ENCODE measurements at places on chromosomes 3 and 15.

GRCh38 chr3:64414043-64414442 lies 188.8 kb upstream of the PRICKLE2 start:
- DNase-seq = no peak

GRCh38 chr3:195550723-195551122 lies 7.6 kb upstream of the PPP1R2 start:
- no peak for DNase-seq

- no peak for DNase-seq
Measured at GRCh38 chr15:63156086-63156710, 1.1 kb downstream of the RPS27L start.

DNA sequence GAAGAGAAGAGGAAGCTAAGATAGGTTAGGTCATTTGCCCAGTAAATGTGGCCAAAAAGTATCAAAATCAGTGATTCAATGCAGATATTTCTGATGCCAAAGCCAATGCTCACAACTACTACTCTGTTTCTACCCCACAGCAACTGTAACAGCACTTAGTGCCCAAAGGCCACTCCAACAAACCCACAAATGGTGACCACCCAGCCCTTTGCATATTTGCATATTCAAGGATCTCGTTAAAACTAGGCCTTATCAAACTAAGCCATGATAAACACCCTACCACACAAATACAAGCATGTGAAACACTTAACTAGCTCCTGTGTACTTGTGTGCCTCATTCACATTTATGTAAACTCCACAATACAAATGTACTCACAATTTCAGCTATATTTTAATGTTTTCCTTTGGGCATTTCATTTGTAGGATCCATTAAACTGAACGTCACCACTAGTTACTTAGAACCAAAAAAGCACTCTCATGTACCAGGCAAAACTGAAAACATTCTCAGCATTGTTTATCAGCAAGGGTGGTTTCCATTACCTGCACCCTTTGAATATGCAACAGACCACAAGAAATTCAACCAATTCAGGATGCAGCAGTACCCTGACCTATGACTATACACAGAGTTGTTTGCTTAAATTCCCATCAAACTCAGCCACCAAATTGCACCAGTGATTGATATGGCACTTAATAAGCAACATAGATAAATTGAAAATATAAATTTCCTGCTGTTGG lies 111.2 kb upstream of the STT3B start:
- DNase-seq = no peak

DNA sequence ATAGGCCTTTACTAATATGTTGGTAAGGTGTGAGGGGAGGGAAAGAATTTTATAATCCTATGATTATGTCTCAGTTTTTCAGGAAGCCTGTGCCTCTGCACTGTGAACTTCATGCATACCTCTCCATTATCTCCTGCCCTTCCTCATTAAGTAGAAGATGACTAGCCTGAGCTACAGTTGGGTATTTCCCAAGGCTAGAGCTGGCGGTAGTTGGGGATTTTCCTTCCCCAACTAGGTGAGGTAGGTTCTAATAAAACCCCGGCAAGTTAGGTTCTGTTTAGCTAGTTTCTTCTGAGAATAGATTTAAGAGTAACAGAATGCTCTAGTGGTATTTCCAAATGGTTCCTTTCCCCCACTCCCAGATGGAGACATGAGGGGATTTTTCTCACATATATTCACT lies 414.5 kb downstream of the GRM7 start:
- no peak for DNase-seq

DNA sequence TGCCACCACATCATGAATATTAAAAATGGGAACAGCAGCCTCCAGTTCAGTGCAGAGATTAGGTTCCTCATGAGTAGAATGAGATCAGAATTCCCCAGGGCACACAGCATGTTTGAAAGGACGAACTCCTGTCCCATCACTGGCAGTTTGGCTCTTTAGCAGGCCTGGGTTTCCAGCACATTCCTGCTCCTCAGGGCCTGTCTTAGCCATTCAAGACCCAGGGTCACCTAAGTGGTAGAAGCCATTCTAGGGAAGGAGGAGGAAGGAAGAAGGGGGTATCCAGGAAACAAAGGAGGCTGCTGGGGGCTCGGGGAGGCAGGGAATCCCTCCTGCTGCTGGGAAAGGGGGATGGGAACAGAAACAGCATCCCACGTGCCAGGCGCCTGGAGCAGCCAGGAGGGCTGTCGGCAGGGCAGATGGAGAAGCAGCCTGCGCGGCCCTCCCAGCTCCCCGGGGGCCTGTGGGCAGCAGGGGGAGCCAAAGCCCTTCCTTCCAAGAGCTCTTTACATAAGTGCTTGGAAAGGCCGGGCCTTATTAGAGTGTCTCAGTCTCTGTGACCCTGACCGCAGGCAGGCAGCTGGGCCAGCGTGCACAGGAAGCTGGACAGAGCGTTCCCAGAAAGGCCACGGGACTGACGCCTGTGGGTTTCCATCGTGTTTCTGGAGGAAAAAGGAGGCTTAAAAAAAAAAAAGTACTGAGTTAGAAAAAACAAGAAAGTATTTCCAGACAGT lies 24.7 kb downstream of the LOXL1 start:
- DNase-seq = peak; percentile 93

- no peak for DNase-seq
Measured at GRCh38 chr3:183937601-183938286, 53.1 kb upstream of the PARL start.

- peak; percentile 99 for DNase-seq
Measured at GRCh38 chr3:139302084-139302800, 41.6 kb upstream of the MRPS22 start.

- no peak for DNase-seq
Measured at GRCh38 chr3:2114617-2115275, 16.1 kb downstream of the CNTN4 start.

- no peak for DNase-seq
Measured at GRCh38 chr15:26673445-26673844, 99.4 kb downstream of the GABRB3 start.

DNA sequence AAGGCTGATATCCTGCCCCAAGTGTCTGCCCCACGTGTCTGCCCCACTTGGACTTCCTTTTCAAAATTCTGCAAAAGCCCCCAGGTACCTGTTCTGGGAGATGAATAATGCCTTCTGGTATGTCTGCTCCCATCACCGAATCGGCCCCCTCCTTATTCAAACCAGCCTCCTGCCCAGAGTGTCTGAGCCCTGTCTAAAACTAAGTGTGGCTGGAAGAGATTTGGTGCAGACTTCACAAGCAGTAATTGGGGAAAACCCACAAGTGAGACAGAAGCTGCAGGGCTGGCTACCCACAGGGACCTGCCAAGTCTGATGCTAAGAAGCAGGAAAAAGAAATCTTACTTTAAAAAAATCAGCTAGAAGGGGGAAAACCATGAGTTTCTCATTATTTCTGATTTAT lies 85.1 kb downstream of the DUT start:
- no peak for DNase-seq

GRCh38 chr3:107082527-107082926 lies 294.7 kb upstream of the CCDC54 start:
- DNase-seq = no peak

- DNase-seq = no peak
Measured at GRCh38 chr3:29906906-29907305, 626.0 kb downstream of the RBMS3 start.

DNA sequence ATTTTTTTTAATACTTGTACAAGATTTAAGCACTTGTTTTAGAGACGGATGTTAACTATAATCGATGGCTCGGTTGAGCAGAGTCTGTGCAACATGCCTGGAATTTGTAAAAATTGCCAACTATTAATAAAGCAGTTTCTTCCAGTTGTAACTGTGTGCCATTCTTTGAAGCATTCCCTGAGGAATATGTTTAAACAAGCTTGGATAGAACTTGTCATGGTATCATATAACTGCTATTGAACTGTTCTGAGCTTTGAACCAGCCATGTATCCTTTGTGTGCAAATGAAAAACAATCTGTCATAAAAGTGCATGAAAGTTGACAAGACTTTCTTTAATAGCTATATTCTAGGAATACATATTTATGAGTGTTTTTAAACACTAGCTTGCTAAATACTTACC lies 45.8 kb upstream of the UBE2E2 start:
- no peak for DNase-seq

DNA sequence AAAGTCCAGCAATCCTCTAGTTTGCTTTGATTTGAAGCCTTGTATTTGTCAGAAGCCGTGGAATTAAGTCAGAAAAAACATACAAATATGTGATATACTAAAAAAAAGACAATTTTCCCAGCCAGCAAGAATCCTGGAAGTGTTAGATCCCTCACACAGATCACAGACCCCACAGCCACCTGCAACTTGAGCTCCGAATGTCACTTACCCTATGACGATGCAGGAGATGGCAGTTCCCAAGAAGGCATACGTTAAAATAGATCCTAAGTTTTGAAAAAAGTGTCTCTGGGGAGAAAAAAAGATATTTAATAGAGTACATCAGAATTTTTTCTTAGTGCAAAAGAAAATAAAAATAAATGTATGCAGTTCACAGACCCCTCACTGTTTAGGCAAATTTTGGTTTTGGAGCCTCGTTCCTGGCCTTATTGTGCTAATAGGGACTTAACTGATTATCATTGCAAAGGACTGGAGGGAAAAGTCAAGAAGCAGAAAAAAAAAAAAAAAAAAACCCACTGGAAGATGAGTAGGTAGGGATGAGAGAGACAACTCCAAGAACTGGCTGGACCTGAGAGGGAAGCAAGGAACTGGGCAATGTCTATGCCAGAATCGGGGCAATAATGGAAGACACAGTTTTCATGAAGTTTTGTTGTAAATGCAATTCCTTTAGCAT lies 53.3 kb downstream of the SLC9A9 start:
- no peak for DNase-seq

DNA sequence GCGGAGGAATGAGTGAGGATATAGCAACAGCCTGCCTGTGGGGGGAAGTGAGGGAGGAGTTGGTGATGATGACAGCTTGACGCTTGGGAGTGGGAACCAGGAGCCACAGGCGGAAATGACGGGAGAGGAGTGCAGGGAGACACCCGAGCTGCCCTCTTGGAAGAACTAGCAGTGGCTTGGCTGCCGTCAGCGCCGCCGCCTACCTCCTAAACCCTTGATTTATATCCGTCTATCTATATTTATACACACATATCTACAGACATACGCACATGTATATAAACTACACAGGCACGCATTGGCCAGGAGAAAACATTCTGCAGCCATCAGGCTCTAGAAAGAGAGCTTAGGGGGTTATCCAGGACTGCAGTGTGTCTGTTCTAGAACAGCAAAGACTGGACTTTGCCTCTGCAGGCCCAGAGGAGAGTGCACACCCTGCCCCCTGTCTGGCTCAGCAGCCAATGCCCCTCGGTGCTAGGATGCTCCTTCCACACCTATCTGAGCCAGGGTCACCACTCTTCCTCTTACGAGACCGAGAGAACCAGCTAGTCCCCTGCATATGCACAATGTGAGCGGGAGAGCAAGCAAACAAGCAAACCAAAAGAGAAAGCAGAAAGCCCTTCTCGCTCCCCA lies 45.3 kb upstream of the MAGEF1 start:
- no peak for DNase-seq

GRCh38 chr3:177491296-177492032 lies 294.2 kb upstream of the TBL1XR1 start:
- DNase-seq = no peak

DNA sequence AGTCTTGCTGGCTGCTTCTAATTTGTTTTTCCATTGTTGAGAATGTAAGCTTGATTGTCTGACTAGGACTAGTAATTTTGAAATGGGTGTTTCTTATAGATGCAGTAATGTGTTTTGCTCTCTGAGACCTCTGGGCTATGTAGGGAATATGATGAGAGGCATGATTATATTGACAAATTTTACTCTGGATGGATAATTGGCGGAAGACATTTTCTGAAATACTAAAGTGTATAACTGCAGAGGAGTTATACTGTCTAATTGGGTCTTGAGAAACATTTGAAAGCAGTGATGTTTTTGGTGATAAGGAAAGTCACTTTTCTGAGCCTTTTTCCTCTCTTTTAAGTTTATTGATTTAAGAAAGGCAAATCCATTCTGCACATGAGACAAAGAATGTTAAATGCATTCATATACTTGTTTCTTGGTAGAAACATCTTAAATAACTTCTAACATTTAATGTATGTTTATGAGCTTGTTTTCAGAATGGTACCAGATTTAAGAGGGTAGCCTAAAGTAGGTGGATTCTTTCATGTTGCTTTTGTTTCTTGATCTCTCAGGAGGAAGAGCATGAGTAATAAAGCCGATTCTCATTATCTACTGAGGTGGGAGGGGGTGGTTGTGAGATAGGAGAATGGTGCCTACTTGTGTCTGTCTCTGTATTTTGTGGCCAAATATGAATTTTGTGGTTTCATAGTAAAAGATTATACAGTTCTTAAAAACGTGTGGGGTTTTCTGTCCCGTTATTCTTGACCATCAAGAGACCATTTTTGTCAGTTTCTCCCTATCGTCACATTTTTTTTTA lies 2.0 kb downstream of the ATP2C1 start:
- no peak for DNase-seq

- no peak for DNase-seq
Measured at GRCh38 chr3:37819591-37819990, 42.1 kb upstream of the CTDSPL start.

DNA sequence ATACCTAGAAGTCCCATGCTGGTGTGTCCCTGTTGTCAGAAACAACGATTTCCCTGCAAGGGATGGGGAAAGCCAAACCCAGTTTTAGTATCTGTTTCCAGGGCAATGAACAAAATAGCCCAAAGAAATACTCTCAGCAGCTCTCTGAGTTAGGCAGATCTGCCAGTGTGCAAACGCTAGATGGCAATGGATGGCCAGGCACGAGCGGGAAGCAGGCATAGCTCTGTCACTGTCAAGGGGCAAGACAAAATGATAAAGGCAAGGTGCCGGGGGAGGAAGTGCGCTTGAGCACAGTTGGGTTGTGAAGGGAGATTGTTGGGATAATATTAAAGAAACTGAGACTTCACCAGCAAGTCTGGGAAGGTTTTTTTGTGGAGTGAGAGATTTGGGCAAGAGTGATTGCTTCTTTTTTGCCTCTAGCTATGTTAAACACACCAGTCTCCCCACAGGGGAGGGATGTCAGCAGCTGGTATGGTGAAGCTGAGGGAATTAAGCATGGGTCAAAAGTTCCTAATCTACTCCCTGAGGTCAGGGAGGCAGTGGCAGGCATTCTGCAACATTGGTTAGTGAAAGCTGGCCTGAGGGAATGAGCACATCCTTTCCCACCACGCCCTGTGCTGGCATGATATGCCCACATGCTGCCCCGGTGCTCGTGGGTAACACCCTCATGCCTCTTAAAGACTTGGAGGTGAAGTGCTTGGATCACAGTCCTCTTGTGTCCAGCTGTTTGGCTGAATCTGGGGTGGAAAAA lies 117.5 kb downstream of the PDCD6IP start:
- no peak for DNase-seq

DNA sequence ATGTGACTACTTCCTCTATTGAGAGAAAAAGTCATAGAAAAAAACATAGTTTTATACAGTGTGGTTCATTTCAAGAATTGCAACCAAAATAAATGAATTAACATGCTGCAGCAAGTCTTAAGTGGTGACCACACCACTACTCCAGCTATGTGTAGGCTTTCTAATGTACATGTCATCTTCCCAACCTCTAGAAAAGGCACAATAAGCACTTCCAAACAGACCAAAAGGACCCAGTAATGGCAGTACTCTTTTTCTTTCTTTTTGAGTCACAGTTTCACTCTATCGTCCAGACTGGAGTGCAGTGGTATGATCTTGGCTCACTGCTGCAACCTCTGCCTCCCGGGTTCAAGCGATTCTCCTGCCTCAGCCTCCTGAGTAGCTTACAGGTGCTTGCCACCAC lies 219.3 kb upstream of the KBTBD8 start:
- DNase-seq = no peak

All from BJ (cell line).